ENCODE measurements at places on chromosomes 2 and 18. TPM values are rescaled to one million over a fixed set of nuclear protein-coding genes. Genes with fewer than 3 reads are reported as not detected.

- DNase-seq, result peak; percentile 88
Measured at GRCh38 chr2:232330068-232330999, 48.2 kb upstream of the ALPP start.

DNA sequence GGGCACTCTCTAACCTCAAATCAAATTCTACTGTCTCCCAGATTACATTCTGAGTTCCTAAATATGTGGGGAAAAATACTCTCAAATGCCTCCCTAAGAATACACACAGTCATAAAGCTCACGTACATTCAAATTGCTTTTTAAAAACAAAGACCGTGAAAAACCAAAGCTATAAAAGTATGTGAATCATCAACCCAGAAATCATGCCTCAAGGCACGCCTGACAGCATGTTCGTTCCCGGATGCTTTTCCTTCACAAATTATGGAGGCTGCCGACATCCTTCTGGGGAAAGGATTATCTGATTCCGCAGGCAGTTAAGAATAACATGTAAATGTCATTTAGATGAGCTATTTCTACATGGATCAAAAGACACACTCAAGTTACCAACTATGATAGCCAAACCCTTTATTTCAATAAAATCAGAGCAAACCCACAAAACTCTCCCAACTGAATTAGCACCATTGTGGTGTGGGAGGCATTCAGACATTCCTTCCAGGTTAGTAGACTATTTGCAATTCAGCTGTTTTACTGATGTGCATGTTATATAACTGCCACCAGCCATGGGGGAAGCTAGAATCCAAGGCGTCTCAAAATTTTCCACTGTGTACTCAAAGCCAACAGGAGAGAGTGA is 398.2 kb upstream of the TRIB2 start:
- DNase-seq, result no peak

GRCh38 chr2:7243276-7243675 is 326.1 kb downstream of the RNF144A start:
- DNase-seq, result no peak

DNA sequence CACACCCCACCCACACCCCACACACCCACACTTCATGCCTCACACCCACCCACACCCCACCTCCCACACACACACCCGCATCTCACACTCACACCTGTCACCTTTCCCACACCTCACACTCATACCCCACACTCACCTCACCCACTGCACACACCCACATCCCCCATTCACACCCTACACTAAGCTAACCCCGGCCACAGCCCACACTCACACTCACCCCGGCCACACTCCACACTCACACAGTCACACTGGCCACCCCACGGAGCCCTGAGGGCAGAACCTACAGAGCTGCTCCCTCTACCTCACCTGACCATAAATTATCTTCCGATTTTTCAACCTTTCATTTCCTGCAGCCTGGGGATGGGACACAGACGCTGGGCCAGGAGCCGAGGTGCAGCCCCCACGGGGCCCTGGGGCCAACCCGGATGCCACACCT is 241.3 kb downstream of the HDAC4 start:
- DNase-seq, result no peak

- peak; percentile 32 for DNase-seq
Measured at GRCh38 chr18:78918707-78919106, 60.9 kb upstream of the SALL3 start.

GRCh38 chr18:34710934-34711333 is 836 bp downstream of the DTNA start:
- DNase-seq, result no peak

CSRNP3 gene
- 4.3 TPM for total RNA-seq

DNA sequence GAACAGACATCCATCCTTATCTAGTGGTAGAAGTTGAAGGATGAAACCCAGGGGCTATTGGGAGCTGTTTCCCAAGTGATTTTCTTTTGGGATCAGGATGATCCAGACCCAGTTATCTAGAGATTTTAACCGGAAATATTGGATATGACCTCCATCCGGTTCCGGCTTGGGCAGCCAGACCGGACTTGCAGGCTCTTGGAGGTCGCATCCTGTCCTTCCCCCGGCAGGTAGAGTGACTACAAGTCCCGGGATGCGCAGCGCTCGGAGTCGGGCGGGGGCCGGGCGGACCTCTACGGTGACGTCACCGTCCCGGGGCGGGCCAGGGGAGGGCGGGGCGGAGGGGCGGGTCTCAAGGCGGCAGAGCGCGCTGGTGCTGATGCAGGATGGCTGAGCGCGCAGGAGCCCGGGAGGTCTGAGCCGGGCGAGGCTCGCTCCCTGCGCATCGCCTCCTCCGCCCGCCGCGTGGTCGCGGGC is at the start of gene KIF5C:
Gene KIF5C, plus strand, starts transcription at position 360 of the 474 bp plus-strand sequence. CDS start 391 bp downstream, outside the sequence.
- DNase-seq, result peak; percentile 97

DNA sequence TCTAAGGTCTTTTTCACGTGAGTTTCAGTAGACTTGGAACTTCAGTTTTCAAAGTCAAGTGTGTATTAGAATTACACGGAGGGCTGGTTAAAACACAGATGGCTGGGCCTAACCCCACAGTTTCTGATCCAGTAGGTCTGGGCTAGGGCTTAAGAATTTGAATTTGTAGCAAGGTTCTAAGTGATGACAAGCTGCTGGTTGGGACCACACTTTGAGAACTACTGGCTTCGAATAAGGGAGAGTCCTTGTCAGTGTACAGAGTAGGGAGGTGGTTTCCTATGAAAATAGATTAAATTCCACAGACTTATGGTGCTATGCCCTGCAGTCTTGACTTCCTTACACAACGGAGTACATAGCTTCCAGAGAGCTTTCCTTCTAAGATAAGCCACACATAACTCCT is 4.5 kb downstream of the RHOB start:
- no peak for DNase-seq

- DNase-seq, result no peak
Measured at GRCh38 chr18:79071037-79071436, 1.8 kb downstream of the ATP9B start.

DNA sequence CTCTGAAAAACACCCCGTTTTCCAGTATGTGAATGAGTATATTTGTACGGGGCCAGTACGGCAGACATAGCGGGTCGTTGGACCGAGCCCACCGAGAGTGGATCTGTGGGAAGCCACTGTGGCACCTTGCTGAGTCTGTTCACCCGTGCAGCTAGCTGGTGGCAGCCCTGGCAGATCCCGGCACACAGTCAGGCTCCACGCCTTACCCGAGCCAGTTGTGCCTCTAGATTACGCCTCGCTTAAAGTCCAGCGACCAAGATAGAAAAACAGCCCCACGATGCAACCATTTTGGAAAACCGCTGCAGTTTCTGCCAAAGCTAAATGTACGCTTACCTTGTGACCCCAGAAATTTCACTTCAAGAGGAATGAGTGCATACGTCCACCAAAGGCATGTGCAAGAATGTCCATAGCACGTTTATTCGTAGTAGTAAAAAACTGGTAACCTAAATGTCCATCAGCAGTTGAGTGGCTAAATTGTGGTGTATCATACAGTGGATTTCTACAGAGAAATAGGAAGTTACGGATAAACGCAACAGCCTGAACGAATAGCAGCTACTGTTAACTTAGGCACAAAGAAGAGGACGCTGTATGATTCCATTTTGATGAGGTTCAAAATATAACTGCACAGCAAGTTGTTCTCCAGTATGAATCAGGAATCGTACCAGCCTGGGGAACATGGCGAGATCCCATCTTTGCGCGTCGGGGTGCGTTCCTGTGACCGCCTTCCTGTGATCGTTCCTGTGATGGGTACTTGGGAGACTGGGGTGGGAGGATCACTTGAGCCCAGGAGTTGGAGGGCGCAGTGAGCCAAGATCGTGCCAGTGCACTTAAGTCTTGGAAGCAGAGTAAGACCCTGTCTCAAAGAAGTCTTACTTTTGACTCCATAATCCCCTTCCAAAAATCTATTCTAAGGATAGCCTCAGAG is 688 bp upstream of the WDR33 start:
- no peak for DNase-seq

DNA sequence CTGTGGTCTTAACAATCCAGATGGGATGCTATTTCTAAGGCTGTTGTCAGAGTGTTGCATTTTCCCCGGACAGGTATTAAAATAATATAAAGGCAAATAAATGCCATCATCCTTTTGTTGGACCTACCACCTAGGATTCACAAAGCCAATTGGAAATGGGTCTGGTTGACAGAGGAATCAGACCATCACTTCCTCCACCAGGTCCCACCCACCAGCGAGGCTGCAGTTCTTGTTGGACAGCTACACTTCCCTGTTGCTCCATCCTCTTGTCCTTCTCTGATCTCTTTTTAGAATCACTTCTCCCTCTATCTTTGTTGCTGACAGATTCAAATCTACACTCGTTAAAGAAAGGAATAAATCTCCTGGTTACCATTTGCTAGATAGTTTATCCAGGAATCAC is 1.1 kb downstream of the TMEM169 start:
- peak; percentile 30 for DNase-seq

- DNase-seq, result no peak
Measured at GRCh38 chr18:63257453-63257852, 62.1 kb downstream of the BCL2 start.

DNA sequence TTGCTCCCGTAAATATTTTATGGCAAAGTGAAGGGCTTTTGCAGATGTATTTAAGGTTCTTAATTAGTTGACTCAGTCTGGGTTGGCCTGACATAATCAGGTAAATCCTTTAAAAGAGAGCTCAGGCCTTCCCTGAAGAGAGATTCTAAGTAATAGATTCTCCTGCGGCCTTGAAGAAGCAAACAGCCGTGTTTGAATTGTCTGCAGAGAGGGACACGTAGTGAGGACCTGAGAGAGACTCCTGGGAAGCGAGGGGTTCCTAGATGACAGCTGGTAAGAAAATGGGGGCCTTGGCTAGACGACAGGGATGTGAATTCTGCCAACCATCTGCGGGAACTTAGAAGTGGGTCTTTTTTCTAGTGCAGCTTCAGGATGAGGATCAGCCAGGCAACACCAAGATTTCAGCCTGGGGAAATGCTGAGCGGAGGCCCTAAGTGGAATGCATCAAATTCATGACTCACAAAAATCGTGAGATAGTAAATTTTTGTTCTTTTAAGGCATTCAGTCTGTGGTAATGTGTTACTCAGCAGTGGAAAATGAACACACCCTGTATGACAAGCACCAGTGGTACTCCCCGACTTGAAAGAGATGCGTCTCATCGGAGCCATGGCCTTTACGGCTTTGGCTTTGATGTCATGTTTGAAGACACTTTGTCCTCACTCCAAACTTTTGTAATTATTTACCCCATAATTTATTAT is 62.1 kb upstream of the SMIM21 start:
- no peak for DNase-seq

- no peak for DNase-seq
Measured at GRCh38 chr2:101704816-101705578, 7.5 kb downstream of the MAP4K4 start.

DNA sequence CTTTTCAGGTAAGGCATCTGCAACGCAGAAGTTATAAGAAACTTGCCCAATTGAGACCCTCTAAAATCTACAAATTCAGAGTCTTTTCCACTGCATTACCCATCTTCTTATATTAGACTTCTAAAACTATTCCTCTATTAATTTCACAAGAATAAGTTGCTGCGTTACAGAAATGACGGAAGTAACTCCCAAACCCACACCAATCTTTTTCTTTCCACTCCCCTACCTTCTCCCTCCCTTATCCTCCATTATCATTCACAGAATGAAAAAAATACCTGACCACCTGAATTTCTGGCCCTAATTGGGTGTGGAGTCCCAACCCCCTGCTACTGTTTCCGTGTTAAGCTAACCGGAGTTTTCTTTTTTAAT is 689 bp downstream of the RPRD1A start:
- peak; percentile 62 for DNase-seq

RAPGEF4 gene
- total RNA-seq, result 0.69 TPM

PSD4 gene
- total RNA-seq, result 1.5 TPM

GAL3ST2 gene
- total RNA-seq, result not detected

DNA sequence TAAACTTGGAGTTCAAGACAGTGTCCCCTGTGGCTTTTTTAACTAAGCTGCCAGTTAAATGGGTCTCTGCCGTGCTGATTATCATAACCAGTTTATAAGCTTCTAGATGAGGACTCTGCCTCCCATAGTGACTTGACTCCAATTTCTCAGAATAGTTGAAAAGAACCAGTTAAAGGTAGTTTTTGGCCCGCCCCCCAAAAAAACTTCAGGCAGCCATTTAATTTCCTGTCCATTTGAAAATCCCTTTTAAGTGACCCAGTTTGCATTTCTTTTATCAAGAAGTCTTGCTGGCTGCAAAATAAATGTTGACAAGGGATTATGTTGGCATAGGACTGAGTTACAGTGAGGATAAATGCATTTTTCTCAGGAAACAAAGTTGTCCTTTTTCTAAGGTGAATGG is 2.3 kb downstream of the SLC20A1 start:
- DNase-seq, result no peak

DNA sequence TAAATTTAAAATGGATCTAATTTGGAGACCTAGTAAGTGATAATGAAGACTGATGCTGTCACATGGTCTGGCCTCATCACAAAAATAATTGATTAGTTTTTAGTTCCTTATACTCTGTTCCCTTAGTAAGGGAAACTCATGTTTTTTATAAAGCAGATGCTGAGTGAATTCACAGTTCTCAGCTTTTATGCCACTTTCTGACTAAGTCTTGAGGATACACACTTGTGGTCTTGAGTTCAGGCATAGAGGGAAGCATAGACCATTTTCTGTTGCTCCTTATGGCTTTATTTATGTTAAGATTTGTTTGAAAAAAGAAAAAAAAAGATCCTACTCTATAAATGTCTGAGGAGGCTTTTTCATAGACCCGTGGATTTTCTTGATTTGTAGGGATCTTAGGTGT is 91.1 kb downstream of the MAP4K4 start:
- DNase-seq, result no peak

- no peak for DNase-seq
Measured at GRCh38 chr2:212794471-212794870, 255.9 kb upstream of the ERBB4 start.

LRRTM4 gene
- 5.7 TPM for total RNA-seq

DNA sequence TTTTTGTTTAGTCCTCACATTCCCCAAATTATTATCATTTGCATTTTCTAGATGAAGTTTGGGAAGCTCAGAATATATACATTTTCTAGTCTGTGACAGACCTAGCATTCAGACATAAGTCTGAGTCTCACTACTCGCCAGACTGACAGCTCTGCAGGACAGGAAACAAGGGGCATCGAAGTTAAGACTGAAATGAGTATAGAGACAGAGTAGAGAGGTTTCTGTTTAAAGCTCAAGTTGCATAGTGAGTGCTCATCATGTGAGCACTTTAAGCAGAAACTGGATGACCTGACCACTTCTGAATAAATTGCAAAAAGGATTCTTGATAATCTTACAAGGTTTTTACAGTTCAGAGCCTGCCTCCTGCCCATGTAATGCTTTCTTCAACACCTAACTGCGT is 1.1 kb downstream of the HADHB start:
- no peak for DNase-seq

GRCh38 chr2:164984428-164984827 is 29.1 kb upstream of the SLC38A11 start:
- no peak for DNase-seq

- no peak for DNase-seq
Measured at GRCh38 chr2:223967981-223968380, 10.7 kb downstream of the MRPL44 start.

DNA sequence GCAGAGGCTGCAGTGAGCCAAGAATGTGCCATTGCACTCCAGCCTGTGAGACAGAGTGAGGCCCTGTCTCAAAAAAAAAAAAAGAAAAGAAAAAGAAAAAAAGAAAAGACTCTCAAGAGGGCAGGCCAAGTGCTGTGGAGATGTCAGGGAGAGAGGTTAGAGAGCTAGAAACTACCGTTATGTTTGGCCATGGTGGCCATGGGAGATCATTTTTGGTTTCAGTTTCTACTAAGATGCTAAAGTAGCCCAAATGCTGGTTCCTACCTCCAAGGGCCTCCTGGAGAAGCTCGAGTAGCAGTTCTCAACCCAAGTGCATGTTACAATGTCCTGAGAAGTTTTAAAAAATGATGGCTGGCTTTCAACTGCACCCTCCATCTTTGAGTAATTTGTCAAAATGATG is 47.4 kb upstream of the TCF4 start:
- DNase-seq, result no peak

CDCA7 gene
- 83.8 TPM for total RNA-seq

HMSD gene
- total RNA-seq, result 0.15 TPM

Measured in H7 (cell line).